ENCODE measurements at places on chromosomes 5 and 9.

- DNase-seq: no peak
These were observed 2.4 kb downstream of the SYK start for GRCh38 chr9:90803860-90804593.

- DNase-seq: no peak
These were observed 72.7 kb downstream of the MRPL36 start for GRCh38 chr5:1726956-1727355.

- DNase-seq: no peak
These were observed 128.8 kb downstream of the SLC24A2 start for GRCh38 chr9:19660019-19660418.

GRCh38 chr9:74643303-74643923, 146.3 kb downstream of the RORB start:
- no peak for DNase-seq

DNA sequence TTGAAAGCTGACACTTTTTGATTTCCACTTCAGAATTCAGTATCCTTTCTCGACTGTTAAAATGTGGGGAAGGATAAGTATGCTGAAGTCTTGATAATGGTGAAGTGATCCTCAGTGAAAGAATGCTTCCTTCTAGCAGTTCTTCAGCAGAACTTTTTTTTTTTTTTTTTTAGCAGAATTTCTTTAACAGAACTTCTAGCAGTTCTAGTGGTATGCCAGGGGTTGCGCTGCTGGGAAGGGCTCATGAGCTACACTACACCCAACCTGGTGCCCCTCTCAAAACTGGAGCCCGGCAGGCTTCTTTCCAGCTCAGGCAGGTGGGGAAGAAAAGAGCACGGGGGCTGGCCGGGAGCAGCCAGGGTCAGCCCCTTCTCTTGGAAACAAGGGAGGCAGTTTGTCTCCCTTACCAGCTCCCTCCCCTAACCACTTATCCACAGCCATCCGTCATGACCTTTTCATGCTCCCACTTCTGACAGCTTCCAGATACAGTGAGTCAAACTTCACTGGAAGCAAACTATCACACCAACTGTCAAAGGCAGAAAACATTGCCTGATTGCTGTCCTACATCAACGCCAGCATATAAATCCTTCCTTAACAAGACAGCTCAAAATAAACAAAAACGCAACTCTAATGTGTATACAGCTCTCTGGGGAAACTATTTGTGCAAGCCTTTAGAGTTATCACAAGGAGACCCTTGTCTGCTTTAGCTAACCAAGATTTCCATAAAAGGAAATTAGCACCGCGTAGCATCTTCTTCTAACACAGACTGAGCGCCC, 211.5 kb downstream of the GAPVD1 start:
- no peak for DNase-seq

- no peak for DNase-seq
These were observed 16.3 kb upstream of the ISOC1 start for GRCh38 chr5:129078247-129078646.

GRCh38 chr5:65462139-65462705, 19.5 kb downstream of the ADAMTS6 start:
- DNase-seq: no peak

GRCh38 chr9:406886-407654, 192.4 kb downstream of the DOCK8 start:
- DNase-seq: no peak

GRCh38 chr5:141608046-141608445, 10.8 kb downstream of the DIAPH1 start:
- no peak for DNase-seq

GRCh38 chr9:115733318-115734110, 420.1 kb upstream of the PAPPA start:
- no peak for DNase-seq

DNA sequence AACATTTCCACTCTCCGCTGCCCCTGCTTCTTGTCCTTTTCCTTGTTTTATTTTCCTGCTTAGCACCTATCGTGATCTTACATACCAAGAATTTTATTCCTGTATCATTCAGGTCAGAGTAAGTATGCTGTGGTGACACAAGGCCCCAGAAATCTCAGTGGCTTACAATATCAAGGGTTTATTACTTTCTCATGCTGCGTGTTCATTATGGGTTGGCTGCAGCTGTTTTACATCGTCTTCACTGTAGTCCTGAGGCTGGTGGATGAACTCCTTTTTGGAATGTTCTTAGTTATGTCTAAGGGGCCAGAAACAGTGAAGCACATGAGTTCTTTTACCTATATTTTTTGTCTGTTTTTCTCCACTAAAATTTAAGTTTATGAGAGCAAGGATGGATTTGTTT, 51.2 kb downstream of the FCHO2 start:
- DNase-seq: no peak

DNA sequence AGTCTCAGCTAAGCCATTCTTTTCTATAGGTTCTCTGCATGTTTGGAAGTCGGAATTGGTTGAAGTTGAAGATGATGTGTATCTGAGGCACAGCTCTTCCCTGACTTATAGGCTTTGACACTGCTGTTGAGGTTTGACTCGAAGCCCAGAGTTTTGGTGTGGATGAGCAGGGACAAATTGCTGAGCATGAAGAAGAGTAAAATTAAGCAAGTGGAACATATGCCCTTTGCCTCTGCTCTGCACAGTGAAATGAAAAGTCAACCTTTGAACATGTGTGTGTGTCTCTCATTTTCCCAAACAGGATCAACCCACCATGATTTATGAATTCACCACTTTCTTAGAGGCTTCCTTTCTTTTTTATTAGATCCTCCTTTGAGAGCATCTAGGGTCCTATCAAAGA, 8.5 kb downstream of the HMHB1 start:
- no peak for DNase-seq

DNA sequence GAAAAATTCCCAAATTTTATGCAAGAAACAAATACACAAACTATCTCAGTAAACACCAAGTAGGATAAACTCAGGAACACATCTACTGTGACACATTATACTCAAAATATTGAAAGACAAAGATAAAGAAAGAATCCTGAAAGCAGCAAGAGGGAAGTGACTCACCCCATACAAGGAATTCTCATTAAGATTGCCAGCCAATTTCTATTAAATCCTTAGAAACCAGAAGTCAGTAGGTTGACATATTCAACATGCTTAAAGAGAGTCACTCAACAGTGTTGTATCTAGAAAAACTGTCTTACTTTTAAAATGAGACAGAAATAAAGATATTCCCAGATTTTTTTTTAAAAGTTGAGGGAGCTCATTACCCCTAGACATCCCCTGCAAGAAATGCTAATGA, 15.5 kb downstream of the SPATA31E1 start:
- DNase-seq: no peak

DNA sequence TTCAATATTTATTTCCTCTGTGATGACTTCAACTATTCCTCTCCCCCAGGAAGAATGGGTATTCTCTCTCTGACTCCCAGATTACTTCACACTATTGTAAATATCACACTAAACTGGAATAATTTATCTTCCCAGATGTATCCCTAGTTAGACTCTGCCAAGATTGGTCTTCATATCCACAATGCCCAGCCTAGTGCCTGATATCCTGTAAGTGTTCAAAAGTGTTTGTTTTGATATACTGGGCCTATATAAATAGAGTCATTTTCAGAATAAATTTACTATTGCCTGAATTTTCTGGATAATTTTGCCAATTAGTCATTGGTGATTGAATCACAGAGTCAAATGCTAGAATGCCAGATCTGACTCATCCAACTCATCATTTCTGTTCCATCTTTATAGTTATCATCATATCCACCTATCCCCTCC, 143.7 kb upstream of the TNC start:
- no peak for DNase-seq

DNA sequence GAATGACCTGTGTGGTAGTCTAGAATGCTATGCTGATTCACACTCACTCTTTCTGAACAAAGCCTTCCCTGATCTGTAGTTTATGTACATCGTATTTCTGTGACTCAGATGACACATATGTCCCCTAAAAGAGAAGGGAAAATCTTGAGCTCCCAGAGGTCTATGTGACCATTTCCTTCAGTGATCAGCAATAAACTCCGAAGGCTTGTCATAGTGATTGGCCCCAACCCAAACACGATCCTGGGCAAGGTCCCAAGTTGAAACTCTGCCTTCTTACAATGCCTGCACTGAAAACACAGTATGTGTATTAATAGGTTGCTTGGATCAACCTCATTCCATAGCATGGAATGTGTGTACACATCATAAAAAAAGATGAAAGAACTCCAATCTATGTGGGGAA, 685.8 kb downstream of the MAT2B start:
- DNase-seq: no peak

DNA sequence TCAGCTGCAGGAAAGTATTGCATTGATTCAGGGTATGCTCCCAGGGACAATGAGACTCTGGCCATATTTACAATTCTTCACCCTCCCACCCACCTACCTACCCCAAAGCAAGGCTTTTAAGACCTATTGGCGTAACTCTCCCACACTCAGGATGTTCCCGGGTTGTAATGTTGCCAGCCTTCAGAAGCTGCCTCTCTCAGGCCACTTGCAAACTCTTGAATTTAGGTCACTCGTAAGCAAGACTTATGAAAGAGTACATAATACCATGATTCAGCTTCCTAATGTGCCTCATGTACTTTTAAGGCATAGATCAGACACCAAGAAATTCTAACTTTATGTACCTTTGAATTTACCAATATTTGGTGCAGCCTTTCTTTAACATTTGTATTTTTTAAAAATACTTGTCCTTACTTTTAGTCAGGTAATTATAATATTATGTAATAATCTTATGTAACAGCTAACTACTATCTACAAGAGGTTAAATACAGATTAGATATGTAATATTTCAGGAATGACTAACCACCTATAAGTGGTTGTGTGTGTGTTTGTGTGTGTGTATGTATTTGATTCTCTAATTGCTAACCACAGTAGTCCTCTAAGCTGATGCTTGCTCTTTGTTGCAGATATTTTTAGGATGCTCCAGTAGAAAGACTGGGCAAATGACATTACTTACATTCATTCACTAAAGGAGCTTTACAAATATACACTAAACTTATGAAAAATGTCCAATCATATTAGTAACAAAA, 630.5 kb upstream of the MEF2C start:
- no peak for DNase-seq

- no peak for DNase-seq
These were observed 633.6 kb upstream of the FTMT start for GRCh38 chr5:121218086-121218485.

DNA sequence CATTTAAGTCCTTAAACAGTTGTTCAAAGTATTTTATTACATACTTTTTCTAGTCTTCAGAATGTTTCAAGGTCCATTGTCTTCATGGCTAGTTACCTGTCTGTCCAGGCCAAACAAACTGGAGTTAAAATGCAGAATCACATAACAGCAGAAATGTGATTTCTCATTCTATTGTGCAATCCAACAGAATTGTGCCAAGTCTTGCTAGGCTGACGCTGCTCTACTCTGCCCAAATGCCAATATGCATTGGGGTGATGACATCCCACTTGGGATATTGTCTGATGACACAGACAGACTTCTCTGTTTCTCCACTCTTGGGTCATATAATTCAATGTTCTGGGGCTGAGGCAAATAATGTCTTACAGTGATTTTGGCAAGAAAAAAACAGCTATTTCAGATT, 5.2 kb upstream of the SLC22A5 start:
- DNase-seq: no peak

Data from stimulated activated CD8-positive, alpha-beta memory T cell treated with anti-CD3 and anti-CD28 coated beads, Interleukin-4, amount 100 ng/mL, for 4 hours (primary cell).